T-helper 9 cell (primary cell): ENCODE measurements at places on chromosomes 4 and X.

DNA sequence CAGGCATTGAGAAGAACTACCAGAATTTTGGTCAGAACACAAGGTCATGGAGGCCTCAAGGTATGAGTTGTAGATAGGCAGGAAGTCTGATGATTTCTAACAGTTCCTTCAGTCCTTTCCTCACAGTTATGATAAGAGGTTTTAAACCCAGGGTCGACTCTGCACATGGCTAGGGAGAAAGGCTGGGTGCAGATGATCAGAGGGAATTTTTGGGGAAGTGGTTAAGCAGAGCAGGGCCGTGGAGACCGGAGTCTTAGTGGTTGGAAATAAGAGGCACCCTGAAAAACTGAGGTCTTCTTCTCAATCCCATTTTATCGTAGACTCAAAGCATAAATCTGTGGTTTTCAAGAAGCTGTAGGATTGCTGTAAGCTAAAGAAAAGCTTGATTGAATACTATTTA lies 118.5 kb upstream of the ANK2 start:
- DNase-seq, result no peak

GRCh38 chrX:145886469-145886868 lies 68.8 kb downstream of the SLITRK2 start:
- no peak for DNase-seq

GRCh38 chr4:174198828-174199227 lies 84.6 kb downstream of the FBXO8 start:
- DNase-seq, result no peak

DNA sequence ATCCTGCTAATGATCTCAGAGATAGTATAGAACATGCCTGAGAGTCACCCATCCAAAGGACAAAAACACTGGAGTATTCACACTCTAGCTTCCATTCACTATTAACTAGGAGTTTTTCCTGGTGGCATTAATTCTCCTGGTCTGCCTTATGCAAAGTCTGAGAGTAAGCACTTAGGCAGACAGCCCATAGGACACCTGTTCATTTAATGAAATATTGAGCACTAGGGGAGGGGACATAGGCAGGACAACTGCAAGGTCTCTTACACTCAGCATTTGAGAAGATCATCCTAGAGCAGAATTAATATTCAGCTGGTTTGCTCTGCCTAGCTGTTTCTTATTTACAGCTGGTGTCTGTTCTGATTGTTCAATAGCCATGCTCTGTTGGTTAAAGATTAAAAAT lies 508.5 kb downstream of the CENPC start:
- no peak for DNase-seq

DNA sequence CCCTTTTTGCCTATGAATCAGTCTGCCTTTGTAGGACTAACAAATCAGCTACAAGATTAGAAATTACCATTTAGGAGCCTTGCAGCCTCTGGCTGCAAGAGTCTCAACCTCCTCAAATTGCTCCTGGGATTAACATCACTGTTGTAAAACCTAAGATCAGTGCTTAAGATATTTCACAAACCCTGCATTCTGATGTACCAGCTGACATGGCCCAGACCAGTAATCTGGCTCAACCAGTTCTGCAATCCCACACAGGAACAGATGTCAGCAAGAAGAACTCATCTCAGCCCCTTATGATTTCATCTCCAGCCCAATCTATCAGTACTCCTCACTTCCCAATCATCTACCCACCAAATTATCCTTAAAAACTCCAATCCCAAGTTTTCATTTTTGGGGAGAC lies 32.5 kb upstream of the AADAT start:
- no peak for DNase-seq

DNA sequence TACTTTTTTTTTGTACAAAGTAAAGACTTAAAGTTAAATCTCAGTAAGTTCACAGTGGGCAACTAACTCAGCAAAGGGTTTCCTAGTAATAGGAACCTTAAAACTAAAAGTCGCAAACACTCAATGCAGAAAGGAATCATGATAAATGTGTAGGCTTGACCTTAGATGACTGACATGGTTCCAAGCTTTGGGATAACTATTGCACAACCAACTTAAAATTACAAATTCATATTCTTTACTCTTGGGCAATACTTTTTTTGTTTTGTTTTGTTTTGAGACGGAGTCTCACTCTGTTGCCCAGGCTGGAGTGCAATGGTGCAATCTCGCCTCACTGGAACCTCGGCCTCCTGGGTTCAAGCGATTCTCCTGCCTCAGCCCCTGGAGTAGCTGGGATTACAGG lies 8.2 kb downstream of the ELOVL6 start:
- DNase-seq, result no peak

DNA sequence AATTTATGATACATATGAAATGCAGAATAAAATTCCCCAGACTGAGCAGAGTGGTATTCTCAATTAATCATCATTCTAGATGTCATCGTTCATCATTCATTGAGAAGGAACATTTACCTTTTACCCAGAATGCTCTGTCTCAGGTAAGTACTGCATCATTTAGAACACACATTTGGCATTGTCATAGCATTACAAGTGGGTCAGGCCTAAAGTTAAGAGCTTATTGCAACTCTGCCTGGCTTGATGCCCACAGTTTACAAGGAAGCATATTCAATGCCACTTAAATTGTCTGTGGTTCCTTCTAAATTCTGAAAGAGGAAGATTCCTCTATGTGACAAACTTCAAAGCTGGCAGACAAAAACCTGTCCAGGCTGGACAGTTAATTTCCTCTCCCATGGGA lies 87.3 kb downstream of the CAMK2D start:
- DNase-seq, result no peak

DNA sequence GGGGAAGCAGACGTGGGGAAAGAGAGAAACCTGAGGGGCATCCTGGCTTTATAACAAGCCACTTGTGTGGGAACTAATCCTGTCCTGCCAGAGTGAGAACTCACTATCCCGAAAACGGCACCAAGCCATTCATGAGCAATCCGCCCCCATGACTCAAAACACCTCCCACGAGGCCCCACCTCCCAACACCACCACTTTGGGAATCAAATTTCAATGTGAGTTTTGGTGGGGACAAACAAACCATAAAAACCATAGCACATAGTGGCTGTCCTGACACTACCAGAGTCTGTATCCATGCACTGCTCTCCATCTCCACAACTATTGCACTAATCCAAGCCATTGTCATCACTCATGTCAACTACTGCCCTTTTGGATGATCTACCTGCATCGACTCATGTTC lies 28.5 kb upstream of the SEPTIN6 start:
- DNase-seq, result no peak

- no peak for DNase-seq
These were observed 314.1 kb downstream of the STK32B start for GRCh38 chr4:5365071-5366008.

DNA sequence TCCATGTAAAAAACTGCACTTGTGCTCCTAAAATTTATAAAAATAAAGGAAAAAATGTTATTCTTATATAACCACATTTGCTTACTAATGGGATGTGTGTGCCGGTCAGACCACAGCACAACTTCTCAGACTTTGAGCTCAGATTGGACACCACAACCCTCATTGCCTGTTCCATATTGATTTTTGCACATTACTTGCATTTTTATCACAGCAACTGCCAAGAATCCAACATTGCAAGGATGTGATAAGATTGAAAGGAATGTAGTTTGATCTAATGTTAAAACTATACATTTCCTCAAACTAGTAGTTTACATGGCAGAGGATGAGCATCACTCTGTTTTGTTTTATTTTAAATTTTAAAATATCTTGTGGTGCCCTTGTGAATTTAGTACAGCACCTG lies 227.8 kb downstream of the KDR start:
- no peak for DNase-seq

DNA sequence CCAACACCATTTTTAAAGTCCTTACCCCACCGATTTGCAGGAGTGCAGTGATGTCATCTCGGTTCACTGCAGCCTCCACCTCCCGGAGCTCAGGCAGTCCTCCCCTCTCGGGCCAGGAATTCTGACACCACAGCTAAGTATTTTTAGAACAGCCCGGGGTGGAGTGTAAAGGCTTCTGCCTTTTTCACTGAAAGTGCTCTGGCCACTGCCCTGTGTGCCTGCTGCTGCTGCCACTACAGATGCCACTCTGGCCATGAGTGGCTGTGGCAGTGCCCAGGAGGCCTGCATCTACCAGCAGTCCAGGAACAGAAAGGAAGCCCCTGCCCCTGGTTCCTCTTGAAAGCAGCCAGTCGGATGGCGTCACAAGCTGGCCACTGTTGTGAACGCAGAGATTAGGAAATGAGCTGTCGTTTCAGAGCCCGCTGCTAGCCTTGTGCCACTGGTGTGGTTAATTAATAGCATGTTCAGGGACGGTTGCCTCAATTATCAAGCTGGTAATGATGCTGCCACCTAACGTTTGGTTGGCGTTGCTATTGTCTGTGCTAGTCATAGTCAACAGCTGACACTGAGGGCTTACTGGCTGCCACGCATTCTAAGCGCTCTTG lies 23.6 kb upstream of the TBC1D14 start:
- no peak for DNase-seq

DNA sequence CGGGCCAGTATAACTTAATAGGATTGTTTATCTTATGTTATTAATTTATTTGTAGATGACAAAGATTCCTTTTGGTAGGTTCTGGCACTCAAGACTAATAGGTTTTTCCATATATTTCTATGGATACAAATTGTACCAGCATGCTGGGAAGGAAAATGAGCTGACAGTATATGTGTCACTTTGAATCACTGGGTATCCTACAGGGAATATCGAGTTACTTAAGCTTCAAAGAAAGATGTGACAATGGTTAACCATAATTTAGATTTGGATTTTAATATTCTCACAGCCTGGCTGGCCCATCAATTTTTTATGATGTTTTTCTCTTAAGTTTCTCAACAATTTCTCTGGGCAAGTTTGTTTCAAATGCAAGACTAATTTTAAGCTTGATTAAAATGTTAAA lies 498.8 kb upstream of the FTHL17 start:
- DNase-seq, result no peak

DNA sequence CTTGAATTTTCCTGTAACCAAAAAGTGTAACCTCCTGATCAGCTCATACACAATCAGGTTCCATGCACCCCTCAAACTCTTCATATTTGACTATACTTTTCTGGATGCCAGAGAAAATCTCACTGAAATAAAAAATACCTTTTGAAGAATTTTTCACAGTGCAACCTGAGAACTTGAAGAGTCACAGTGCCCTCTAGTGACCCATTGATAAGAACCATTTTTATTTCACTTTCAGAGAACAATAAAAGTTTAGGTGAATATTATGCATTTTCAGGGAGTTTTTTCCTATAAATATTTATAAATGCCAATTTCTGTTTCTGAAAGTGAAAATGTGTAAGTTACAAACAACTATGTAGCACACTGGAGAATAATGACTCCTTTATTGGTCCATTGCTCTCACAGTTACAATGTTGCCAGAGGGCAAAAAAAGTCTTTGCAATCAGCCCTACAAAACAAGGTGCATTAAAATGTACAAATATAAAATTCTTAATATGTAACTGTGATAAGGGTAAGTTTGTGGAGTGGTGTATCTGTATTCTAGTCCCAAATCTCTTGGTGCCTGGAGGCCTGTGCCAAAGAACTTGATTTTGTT lies 153.6 kb upstream of the INTU start:
- DNase-seq, result no peak

- no peak for DNase-seq
These were observed 84.0 kb downstream of the PHKA2 start for GRCh38 chrX:18899796-18900380.

DNA sequence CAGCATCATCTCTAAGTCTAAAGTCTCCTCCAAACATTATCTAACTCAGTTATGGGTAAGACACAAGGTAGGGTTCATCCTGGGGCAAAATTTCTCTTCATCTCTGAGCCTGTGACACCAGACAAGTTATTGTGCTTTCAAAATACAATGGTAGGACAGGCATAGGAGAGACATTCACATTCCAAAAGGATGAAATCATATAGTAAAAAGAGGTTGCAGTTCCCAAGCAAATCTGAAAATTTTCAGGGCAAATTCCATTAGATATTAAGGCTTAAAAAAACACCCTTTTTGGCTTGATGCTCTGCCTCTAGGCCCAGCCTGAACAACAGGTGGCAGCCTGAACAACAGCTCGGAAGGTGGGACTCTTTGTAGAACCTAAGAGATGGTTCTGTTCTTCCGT lies 448.3 kb upstream of the SLIT2 start:
- no peak for DNase-seq

DNA sequence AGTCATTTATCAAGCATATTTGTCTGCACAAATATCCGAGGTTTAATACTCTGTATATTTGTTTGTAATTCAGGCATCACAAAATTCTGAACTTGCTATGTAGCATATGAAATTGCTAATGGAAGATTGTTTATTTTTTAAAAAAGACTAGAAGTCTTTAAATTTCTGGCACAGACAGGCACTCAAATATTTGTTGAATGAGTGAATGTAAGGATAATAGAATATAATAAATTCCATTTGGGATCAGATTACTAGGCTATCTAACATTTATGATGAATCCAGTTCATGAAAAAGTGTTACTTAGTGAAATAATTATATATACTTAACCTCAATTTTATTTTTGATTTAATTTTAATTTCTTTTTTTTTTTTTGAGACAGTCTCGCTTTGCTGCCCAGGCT lies 30.4 kb upstream of the TEC start:
- DNase-seq, result no peak

DNA sequence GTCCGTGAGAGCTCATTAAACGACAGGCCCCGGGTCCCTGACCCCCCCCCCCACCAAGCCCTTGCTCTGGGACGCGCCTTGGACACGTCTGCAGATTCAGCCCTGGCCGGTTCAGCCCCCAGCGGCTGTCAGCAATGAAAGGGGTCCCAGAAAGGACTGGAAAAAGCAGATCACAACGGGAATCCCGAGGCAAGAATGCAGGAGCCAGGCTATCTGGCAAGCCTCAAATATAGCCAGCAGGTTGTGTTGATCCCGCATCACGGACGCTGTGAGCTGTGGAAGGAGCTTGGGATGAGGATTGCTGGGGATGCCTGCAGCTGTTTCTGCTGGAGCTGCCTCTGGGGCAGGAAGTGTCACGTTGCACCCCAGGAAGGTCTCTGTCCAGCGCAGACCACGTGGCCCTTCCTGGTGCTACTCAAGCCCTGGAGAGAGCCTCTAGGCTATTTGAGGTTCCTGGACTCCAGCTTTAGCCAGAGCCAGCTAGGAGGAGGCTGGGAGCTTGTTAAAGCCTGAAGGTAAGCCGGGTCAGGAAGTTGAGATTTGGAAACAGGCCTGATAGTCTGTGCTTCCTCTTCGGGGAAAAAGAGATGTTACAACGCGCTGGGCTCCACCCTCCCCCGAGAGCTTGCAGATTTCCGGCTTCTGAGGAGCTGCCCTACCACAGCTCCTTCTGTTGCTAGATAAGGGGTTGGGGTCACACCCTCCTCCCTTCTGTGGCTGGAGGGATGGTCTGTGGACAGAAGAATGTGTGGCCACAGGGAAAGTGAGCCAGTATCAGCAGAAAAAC lies 19.3 kb upstream of the CSF2RA start:
- DNase-seq, result no peak

DNA sequence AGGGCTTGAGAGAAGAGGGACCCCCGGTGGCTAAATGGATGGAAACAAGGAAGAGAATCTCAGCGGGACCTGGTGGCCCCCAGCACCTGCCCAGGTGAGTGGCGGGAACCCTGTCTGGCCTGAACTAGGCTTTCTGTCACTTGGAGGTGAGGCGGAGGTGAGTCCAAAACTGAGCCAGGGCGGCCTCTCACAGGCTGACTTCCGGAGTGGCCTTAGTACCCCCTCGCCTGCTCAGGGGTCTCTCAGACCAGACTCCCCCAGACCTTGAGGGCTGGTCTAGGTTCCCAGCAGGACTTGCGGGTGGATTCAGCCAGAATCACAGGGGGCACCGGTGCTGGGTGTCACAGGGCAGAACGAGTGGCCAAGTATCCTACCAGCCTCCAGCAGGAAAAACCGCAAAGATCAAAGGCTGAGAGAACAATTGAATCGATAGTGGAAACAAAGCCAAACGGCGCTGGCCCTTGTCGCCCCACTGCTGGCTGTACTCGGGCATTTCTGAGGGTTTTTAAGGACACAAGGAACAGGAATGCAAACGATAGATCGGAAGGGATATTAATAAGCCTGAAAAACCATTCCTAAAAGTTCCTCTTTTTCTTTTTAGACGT lies 67.8 kb downstream of the WFS1 start:
- DNase-seq, result no peak
